ENCODE measurements at places on chromosomes 2 and 18.

DNA sequence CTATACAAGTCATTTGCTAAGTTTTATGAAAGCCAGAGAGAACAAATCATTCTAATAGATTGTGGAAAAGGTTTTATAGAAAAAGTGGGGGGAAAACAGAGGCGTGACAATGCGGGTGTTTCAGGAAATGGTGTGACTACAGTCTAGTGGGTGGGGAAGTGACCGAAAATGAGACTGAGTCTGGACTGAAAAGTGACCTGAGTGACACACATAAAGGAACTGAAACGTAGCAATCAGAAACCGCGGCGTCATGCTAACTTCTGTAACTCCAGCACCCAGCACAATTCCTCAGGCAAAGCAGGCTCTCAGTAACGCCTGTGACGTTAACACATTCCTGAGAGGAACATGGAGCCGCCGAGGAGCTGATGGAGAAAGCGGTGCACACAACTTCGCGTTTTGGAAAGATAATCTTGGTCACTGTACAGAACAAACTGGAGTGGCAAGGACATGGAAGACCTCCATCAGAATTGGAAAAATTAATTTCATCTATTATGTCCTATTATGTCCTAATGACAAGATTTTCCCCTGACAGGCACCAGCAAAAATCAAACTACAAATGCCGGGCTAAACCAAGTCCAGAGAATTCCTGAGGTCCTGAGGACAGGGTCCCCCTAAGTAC, 1.4 kb upstream of the CD226 start:
- DNase-seq, result no peak

- no peak for DNase-seq
These were observed 7.7 kb downstream of the TSHZ1 start for GRCh38 chr18:75218065-75218923.

- no peak for DNase-seq
These were observed 148.1 kb downstream of the ZNF407 start for GRCh38 chr18:74745633-74746403.

DNA sequence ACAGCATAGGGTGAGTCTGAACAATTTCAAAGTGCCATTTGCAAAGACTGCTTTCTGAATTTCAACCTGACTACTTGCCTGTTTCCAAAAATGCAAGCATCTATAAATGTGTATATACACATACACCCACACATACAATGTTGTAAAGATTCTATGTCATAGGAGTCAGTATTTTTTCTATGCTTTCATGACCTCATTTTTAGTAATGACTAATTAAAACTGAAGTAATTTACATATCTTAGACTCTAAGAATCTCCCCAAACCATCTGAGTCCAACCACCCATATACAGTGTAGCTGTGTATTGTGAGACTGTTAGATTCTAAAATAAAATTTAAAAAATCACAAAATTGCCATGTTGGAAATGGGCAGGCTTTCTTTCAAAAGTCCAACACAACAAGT, 162.0 kb upstream of the STK17B start:
- DNase-seq, result no peak

- no peak for DNase-seq
These were observed 520.7 kb upstream of the TCF4 start for GRCh38 chr18:56108478-56109367.

DNA sequence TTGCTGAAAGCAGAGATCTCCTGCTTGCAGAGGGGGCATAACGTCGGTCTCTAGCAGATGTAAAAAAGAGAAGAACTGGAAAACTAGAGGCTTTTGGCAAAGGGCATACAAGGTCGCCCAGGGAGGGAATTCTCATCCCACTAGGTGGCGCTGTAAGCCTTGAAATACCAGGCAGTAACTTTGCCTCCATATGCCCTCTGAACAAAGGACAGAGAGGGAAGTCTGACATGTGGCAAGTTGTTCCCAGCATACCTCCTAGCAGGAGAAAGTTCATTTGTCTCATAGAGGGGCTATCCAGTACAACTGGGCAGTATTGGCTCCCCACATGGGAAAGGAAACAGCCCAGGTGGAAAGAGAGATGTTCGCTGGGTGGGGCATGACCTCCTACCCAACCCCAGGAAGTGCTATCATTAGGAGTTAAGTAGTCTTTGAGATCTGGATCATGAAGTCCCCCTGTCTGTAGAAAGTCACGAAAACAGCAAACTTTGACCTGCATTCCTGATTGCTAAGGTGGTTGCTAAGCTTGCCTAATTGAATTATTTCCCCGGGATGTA, 39.9 kb downstream of the STK17B start:
- no peak for DNase-seq

- no peak for DNase-seq
These were observed 164.6 kb downstream of the SEPTIN10 start for GRCh38 chr2:109448946-109449788.

GRCh38 chr2:174924061-174924693, 81.0 kb downstream of the CHN1 start:
- DNase-seq, result no peak

DNA sequence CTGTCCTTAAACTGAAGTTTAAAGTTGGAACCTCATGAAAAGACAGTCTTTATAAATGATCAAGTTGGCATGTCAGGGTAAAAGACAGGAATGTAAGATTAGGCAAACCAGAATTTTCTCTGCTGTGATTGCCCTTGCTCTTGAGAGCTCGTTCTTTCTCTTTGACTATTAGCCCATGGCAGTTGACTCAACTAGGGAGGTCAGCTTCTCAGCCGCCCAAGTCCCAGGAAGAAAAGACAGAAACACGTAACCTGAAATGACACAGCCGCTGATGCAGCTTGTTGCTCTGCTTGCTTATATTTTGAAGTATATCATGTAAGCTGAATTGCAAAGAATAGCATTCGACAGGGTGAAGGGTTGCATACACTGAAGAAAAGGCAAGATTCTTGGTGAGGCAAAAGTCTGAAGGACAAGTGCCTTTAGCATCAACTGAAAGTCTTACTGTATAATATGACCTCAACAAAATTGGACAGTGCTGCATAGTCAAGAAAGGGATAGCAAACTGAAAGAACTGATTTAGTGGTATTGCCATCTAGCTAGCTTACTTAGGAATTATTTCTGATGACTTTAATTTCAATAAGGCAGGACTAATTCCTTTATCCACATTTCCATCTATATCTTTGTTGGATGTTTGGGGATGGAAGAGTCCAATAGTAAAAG, 54.7 kb downstream of the ARHGAP15 start:
- DNase-seq, result no peak

DNA sequence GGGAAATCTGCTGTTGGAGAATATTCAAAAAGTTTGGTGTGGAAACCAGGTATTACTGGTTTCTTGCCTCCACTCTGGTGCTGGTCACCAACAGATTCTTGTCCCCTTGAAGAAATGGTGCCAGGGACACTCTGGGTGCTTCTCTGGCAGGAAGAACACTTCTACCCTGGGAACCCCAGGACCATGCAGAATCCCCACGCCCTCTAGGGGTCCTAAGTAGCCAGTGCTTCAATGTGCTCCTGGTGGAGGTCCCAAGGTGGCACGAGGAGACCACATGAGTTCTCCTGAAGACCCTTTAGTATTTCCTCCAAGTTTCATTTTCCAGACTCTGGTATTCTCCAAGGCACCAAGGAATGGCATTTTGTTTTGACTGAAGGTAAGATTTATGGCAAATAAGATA, 380.6 kb downstream of the TSN start:
- DNase-seq, result no peak

- DNase-seq, result no peak
These were observed 212.3 kb downstream of the HDAC4 start for GRCh38 chr2:239188536-239188935.
